Stomach (tissue), 19 donors: ENCODE measurements at places on chromosomes 6 and 20. TPM values are rescaled to one million over a fixed set of nuclear protein-coding genes. Genes with fewer than 3 reads are reported as not detected.

DNA sequence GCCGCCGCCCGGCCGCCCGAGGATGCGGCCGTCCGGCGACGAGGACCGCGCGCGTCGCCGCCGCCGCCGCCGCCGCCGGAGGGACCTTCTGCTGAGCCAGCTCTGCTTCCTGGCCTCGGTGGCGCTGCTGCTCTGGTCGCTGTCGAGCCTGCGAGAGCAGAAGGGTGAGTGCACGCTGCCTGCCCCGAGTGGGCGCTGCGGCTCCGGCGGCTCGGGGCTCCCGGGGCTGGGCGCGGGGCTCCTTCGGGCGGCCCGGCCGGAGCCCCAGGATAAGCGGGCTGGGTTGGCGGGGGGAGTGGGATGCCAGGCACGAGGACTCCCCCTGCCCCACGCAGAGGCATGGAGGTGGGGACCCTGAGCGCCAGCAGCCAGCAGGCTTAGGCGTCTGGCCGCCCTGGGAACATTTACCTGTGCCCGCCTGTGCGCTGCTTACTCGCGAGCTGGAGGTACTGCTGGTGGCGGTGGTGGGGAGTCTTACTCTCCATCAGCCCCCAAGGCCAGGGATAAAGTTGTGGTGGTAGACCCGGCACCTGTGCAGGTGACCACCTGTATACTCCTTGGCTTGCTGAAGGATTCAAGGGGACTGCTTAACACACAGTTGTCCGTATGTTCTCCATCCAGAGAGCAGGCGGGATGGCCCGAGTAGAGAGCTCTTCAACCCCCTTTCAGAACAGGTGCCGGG lies 520 bp downstream of the SLC24A3 start:
- DNase-seq, result peak; percentile 83

NOX3 gene
- not detected for total RNA-seq

DNA sequence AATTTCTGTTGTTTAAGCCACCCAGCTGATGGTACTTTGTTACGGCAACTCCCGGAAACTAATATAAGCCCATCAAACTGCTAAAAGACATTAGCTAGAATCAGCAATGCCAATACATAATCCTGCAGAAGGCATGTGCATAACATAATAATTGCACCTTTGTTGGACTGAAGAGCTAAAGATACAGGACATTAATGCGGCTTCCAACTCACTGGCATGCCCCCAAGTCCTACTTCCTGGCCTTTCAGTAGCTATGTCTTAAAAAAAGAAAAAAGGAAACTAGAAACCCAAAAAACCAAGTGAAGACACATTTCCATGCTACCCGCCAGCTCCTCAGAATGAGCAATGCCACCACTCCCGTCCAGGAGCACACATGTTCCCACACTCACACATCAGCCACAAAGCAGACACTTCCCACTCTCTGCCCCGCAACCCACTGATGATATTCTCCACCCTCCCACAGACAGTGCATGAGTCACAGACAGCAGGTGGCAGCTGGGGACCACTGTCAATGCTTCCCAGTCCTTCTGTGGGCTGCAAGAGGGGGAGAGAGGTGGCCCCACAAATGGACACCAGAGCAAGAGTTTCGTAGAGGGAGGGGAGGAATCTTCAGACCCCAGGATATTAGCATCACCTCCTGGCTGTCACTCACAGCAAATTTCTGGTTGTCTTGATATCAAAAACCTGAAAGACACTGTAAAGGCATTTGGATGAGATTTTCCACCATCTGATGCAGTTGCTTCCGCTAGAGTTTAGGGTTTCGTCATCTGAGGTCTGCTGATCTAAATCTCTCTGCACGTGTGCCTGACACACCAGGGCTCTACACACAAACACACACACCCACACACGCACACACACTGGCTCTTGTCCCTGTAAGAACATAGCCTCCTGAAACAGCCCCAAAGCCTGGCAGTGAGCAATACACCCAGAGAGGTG lies 32.8 kb downstream of the GFOD1 start:
- peak; percentile 32 for DNase-seq

CALHM5 gene
- 1.6 TPM for total RNA-seq

DNA sequence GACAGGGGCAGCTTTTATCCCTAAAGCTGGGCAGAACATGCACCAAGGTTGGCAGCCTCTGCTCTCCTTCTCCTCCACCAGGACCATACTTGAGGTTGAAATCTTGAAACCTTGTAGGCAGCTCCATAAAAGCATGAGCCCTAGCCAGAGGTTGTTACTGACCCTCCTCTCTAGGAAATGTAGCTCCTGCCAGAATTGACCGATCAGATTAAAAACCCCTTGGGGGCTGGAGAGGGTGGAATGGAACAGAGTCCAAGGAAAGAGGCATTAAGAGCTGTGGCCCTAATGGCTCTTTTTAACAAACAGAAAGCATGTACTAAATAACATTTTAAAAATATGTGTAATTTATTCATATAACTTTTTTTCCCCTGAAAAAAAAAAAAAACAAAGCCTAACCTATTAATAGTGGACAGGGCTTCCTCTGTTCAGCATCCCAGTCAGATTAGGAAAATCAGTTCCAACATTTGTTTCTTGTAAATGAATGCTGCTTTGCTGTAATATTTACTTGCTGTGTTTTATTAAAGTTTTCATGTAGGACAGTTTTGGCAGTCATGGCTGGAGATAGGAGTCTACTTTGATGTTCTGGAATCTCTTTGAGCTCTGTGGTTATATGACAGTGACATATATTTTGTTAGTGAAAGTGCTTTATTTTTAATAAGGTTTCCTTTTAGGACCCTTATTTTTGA lies 41.3 kb downstream of the MTHFD1L start:
- peak; percentile 47 for DNase-seq

LY6G5C gene
- not detected for total RNA-seq

DNA sequence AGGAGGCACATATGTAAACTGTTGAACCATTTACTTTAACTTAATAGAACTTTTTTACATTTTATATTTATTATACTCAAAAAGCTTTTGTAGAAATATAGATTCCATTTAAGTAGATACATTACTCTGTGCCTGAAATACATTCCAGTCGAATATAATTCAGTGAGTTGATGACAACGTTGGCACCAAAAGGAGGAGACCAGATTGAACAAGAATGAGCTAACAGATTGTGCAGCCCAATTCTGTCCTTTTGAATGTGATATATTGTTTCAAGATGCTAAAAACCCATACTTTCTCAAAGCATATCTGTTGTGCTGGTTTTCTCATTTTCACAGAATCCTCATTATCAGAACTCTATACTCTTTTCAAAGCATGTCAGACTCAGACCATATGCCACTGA lies 147.4 kb upstream of the SIM1 start:
- DNase-seq, result peak; percentile 9

SYCP2 gene
- total RNA-seq, result 8.5 TPM

RUNX2 gene
- total RNA-seq, result 10.5 TPM

DNA sequence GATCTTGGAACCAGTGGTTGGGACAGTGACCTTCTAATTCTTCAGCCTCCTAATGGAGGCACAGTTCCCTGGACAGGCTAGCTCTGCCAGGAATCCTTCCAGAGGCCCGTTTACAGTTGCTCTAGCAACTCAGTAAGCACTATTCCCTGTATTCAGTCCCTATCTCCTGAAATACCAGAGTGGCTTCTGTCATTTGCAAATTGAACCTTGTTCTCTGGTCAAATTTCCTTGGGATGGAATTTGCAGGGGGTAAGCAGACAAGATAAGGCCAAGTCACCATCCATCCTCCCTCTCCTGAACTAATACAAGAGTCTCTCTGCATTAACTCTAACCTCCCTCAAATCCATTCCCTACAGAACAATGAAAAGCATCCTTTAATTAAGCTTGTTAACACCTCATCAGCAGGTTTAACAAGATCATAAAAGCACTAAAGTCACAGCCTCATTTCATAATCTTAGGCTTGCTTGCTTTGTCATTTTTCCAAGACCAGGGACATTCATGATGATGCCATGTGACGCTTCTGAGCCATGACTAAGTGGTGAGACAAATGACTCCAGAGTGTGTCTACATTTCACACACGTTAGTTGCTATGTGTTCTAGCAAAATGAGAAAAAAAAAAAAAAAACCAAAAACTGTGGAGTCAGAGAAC lies 37.1 kb downstream of the SLC22A23 start:
- DNase-seq, result no peak

DNA sequence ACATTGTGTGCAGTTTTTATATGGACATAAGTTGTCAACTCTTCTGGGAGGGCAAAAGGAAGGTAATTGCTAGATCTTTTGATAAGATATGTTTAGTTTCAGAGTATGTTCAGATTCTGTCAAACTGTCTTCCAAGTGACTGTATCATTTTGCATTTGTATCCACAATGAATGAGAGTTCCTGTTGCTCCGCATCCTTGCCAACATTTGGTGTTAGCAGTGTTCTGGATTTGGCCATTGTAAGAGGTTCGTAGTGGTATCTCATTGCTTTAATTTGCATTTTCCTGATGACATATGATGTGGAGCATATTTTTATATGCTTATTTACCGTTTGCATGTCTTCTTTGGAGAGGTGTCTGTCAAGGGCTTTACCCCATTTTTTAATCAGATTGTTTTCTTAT lies 150.2 kb downstream of the CDKAL1 start:
- no peak for DNase-seq

GRCh38 chr6:102813489-102814275 lies 1420.2 kb downstream of the GRIK2 start:
- no peak for DNase-seq

PRKN gene
- 17.0 TPM for total RNA-seq

GRCh38 chr6:138509371-138509770 lies 10.1 kb upstream of the NHSL1 start:
- DNase-seq, result peak; percentile 63

DNA sequence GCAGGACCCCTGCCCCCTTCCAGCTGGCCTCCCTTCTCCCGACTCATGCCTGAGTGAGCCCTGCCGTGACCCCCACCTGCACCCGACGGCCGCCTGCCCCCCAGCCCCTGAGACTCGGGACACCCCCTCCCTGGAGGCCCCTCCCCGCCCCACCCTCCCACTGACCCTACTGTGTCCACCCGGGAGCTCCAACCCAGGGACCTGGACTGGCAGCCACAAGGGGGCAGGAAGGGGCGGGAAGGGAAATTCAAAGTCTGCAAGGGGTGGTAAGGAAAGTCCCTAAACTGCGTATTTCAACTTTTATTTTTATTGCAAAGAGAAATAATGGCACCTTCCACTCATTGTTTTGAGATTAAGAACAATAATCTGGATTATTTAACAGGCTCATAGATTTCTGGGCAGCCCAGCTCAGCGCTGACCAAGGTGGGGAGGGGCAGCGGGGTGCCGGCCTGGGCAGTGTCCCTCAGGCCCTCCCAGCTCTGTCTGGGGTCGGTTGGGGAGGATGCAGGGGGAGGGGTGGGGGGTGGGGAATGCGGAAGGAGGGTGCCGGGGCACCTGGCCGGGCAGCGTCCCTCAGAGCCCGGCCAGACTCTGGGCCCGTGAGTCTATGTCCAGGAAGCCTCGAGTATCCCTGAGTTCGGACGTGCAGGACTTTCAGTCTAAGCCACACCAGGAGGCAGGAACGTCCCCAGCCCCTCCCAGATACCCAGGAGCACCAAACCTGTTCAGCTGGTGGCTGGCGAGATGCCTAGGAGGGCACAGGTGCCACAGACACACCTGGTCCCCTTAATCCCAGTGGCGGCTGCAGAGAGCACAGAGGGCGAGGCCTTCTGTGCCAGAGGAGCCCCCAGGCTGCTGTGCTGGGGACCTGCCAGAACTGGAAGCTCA lies 1.3 kb upstream of the PTK6 start:
- DNase-seq, result peak; percentile 94

GRCh38 chr6:103687430-103687829 lies 1172.3 kb downstream of the HACE1 start:
- DNase-seq, result no peak

HLA-DQB2 gene
- total RNA-seq, result not detected

DNA sequence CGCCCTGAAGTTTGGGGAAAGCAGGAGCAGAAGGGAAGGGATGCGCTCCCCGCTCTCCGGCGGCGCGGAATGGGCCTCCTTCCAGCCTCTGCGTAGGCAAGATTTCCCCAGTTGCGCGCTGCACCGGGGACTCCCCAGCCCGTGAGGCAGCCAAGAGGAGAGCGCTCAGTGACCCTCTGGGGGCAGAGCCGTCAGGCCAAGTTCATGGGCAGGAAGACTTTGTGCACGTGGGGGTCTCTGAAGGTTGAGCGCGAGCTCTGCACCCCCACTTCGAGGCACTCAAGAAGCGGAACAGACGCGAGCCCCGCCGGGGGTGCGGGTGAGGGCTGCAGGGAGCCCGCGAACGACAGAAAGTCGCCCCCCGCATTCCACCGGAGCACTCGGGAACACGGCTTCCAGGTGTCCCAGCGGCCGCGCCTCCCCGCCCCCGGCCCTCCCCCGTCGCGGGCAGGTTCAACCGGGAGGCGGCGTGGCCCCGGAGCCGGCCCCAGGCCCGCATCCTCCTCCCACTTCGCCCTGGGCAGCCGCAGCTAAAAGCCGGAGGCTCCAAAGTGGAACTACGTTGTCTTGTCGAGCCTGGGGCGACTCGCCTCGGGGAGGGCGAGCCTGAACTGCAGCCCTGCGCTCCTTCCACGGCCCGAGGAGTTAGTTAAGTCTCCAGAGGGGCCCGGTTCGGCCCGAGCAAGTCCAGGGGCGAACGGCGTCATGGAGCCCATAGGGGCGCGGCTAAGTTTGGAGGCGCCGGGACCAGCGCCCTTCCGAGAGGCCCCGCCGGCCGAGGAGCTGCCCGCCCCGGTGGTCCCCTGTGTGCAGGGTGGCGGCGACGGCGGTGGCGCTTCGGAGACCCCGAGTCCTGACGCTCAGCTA lies at the start of gene PPP1R3G:
PPP1R3G (plus strand) TSS at position 561 of the 867 bp plus-strand sequence; CDS start at position 706, 145 bp downstream.
- DNase-seq, result no peak

PKIG gene
- 60.7 TPM for total RNA-seq

POLR1H gene
- 21.7 TPM for total RNA-seq

KIF16B gene
- total RNA-seq, result 43.8 TPM

GRCh38 chr20:24629668-24630067 lies 160.2 kb downstream of the SYNDIG1 start:
- no peak for DNase-seq

DNA sequence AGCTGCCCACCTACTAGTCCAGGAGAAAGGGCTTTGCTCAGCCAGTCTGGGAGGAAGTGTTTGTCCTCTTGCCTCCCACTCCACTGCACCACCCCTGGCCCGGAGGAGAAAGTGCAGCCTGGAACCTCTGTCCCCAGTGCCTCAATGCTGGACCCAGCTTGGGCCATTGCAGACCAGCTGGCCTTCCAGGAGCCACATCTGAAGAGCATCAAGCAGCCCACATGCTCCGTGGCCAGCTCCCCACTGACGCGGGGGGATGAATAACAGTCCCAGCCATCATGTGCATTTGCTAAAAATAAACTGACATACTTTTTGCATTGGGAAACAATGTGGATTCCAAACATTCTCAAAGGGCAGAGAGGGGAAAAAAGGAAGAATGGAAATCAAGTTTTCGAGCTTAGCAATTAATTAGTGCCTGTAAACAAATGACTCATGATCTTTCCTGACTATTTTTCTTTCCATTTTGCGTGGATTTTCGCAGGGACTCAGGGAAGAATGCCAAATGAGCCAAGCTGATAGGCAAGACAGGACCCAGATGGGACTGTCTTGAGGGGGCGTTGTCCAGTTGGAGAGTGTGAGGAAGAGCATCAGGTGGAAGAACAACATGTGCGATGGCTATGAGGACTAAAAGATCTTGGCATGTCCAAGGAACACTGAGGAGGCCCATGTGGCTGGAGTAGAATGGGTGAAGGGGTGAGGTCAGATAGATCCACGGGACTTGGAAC lies 34.1 kb downstream of the CEBPB start:
- DNase-seq, result peak; percentile 80
